ENCODE measurements at places on chromosomes 7 and 10.
A peak's percentile ranks its signal among the peaks of the same experiment; 100 is the strongest.

DNA sequence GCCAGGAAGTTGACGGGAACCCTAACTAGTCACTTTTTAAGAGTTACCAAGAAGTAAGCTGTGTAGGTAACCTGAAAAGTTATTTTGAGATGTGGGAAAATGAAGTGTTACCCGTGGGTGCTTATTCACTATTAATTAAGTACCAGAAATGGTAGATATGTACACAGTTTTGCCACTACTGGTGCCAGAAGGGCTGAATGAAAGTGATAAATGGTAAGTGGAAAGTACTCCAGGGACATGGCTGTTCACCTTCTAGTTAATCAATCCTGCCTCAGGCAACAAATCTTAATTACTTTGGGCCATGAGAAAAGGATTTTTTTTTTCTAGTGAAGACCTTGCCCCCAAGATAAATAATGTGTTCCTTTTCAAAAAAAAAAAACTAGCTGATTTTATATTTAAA, 15.8 kb downstream of the NET1 start:
- DNase-seq: no peak

- no peak for DNase-seq
Observed at GRCh38 chr10:14812271-14812670, 25.6 kb downstream of the CDNF start.

DNA sequence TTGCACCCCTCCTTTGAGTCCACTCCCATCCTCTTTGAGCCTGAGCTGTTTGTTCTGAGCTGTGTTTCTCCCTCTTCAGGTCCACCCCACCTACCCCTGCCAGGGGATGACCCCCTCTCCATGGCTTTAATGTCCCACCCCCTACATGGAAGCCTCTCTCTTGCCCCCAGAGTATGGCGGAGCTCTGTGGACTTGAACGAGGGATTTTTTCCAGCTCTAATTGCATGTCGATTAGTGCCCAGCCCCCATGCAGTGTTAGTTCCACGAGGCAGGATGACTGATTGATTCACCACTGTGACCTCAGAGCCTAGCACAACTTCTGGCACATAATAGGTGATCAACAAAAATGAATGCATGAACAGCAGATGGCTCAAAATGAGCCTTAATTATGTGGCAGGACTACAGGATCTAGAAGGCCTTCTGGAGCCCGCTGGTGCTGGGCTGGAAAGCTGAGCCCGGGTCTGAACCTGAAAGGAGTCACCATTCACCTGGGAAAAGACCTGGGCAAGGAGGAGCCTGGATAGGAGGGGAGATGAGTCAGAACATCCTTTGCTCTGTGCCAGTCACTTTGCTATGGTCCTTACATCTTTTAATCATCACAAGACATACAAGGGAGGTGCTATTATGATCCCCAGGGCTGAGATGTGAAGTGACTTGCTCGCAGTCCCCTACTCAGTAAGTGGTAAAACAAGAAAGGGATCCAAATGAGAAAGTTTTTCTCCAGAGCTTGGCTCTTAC, 17.1 kb upstream of the SLC18A2 start:
- no peak for DNase-seq

DNA sequence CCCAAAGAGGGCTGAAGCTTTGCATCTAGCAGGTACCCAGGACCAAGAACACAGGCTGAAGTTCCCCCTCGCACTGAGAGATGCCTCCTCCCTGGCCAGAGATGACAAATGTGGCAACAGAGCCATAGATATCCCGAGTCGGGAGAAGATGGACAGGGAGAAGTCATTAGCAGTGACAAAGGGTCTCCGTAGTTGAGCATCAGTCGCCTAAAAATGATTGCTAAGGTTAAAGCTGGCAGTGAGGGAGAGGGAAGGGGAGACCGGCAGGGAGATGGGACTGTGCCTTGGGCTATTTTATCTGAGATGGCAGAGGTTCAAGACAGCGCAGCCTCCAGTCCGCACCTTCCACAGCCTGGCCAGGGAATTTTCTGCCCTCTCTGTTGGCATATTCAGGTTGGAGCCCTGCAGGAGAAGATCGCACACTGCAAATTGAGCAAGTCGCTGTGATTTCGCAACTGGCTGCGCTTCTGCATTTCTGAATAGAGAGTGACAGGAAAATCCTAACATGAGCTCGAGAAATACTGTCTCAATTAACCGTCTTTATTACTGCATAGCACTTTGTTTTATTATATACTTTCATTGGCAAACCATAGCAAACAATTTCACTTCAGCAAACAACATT, 238.9 kb upstream of the GPR26 start:
- no peak for DNase-seq

DNA sequence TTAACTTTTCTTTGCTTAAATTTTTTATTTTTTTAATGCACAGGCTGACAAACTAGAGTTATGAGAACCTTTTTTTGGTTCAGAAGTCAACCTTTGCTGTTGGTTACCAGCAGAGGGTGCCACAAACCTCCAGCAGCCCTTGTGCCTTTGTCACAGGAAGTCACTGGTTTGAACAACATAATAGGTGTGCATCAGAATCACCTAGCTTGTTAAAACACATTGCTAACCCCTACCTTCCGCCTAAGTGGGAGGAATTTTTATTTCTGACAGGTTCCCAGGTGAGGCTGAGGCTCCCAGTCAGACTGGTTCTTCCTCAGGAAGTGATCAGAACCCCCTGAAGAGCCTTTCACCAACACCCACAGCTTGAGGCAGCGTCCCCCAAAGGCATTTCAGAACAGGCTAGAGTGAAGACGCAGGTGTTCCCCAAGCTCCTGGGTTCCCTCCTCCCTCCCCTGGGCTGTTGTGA, 22.6 kb upstream of the VDAC2 start:
- peak; percentile 30 for DNase-seq

DNA sequence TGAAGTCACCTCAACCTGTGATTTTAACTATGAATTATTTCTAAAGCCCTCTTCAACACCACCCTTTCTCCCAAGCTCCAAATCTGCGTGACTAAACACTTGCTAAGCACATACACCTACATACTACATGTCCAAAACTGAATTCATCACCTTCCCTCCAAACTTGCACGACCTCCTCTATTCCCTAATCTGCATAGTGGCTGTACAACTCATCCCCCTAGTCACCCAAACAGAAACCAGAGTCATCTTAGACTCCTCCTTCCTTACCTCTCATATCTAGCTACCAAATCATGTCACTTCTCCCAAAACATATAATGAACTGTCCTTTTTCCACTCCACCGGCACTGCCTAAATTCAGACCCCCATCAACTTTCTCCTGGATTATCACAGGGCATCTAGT, 16.2 kb downstream of the ARHGAP21 start:
- no peak for DNase-seq

- DNase-seq: no peak
Observed at GRCh38 chr7:129771201-129771927, 159.8 kb downstream of the NRF1 start.

DNA sequence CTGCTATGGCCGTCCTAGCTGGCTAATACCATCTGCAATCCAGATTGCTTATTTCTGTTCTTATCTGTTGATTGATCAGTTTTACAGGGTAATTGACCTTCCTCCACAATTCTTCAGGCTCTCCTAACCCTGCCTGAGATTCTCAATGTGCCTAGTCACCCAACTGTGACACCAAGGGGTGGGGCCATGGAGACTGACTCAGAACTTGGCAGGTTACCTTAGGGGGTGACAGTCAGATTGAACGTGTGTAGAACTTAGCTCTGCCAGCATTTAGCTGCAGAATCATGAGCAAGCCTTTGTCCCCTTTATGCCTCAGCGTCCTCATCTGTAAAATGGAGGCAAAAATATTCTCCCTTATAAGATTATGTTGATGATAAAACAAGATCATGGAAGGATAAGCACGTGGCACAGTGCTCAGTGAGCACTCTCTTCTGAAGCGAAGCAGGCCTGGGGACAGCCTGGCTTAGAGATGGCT, 19.1 kb upstream of the LEP start:
- DNase-seq: no peak

DNA sequence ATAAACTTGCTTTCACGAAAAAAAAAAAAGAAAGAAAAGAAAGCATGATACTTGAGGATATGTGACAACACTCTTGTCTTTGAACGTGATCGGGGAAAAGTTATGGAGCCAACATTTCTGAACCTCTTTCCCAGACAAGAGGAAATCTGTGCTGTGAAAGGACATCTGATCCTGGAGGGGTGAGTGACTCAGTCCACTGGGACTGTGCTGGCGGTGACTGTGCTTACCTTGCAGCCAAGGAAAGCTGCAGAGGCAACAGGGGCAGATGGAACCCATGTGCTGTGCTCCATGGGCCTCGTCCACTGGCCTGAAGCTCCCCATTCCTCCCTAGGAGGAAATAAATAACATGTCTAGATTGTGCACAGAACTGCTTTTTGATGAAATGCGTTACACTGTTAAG, 116.5 kb upstream of the RAB11FIP2 start:
- no peak for DNase-seq

DNA sequence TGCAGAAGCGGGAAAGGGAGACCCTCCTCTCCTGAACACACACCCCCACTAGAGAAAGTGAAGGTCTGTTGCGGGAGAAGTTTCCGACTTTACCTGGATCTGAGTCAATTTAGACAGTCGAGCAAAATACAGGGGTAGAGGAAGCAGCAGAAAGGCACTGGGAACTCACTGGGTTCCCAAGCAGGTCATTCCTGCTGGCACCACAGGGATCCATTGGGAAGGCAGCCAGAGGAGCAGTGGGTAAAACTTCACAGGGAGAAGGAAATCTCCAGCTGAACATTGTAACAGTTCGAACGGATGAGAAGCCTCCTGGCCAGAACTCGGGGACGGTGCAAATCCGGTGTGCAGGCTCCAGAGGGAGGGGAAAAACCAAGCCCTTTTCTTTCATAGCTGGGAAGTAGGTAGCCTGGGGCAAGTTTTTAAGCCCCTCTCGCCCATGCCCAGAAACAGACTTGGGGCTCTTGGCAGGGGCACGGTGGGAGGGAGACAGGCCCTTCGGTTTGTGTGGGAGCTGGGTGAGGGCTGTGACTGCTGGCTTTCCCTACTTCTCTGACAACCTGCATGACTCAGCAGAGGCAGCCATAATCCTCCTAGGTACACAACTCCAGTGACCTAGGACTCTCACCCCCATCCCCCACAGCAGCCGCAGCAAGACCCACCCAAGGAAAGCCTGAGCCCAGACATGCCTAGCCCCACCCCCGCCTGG, 51.9 kb downstream of the DDC start:
- DNase-seq: no peak

GRCh38 chr7:873367-874002, 2.9 kb upstream of the GET4 start:
- DNase-seq: peak; percentile 90

GRCh38 chr10:25678666-25679065, 255.4 kb upstream of the MYO3A start:
- DNase-seq: no peak

DNA sequence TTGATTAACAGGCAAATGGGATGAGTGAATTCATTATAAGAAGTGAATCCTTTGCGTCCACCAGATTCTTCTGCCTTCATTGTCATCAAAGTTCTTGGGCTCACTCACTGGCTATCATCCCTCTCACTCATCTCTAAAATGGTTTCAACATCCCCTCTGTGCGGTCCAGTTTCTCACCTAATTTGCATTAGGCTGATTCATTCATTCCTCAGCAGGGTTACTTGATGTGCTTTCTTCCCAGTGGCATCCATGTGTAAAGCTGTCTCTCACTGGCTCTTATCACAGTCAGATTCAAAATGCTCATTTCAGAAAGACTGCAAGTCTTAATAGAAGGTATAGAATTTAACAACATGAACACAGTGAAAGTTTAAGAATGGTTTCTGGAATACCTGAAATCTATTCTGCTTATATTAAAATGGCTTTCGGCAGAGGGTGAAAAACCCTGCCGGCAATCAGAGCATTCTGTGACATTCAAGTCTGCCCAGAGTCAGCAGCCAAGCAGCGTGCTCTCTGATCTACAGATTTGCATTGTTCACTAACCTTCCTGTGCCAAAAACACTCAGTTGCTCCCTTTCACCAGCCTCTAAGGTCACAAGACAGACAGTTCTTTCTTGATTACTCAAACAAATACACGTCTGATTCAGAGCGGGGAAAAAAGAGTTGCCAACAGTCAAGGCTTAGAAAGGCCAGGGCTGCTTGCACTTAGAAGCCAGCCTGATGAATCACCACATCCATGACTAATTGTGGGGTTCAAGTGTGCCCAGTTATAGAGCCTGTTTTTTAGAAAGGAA, 106.7 kb downstream of the TES start:
- no peak for DNase-seq

- DNase-seq: peak; percentile 74
Observed at GRCh38 chr7:106947244-106947728, 82.2 kb downstream of the PIK3CG start.

- no peak for DNase-seq
Observed at GRCh38 chr7:81769891-81770727, at the start of gene HGF. Gene HGF (minus strand): TSS chr7:81770047. CDS start chr7:81769971, 76 bp downstream.

- no peak for DNase-seq
Observed at GRCh38 chr10:107747851-107748250, 583.3 kb upstream of the SORCS1 start.

- DNase-seq: peak; percentile 10
Observed at GRCh38 chr10:58511765-58512490, 744 bp upstream of the BICC1 start.

DNA sequence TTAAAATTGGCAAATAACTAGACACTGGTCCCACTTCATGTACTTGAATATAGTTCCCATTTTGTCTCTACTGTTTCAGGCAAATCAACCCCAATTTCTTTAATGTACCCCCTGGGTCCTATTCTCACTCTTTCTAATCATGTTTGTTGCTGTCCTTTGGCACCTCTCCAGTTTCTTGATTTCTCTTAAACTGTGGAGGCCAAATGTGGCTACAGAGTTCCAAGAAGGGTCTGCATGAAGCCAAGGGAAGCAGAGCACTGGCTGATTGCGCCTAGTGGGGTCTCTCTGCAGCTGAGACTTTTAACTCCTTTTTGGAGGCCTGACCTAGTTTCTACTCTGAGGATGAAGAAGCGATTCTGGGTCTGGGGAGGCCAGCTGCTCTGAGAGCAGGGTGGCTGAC, 6.7 kb upstream of the ADAM12 start:
- no peak for DNase-seq

DNA sequence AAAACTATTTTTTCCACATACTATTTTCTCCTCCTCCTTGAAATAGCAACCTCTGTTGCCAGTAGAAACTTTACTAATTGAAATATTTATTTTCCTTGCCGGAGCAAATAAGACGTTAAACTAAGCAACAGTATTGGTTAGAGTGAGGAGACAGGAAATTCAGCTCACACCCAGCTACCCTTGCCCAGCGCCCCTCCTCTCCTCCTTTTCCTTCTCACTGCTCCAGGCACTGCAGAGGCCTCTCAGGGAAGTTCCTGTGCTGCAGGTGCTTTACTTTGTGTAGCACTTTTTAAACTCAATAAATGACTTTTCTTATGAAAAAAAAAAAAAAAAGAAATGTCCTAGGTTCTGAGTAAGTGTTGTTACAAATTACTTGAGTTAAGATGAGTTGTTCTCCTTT, 134.0 kb downstream of the SEMA3E start:
- DNase-seq: no peak

GRCh38 chr10:88642209-88642608, 22.0 kb upstream of the LIPF start:
- DNase-seq: no peak

- DNase-seq: peak; percentile 59
Observed at GRCh38 chr7:144513334-144513733, 109.8 kb upstream of the NOBOX start.

DNA sequence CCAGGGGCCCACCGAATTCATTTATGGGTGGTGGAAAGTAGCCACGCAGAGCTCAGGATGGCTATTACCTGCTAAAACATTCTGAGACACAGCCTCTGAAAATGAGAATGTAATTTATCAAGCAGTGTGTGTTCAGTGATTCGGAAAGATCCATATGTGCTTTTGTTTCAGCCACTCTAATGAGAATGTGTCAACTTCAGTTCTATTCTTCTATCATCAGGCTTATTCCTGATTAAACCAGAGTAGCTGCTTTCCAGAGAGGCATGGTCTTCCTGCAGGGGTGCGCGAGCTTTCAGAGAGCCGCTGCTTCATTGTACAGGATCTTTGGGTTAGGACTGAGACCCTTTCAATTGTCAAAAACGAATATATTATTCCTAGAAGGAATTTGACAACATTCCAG, 167.6 kb downstream of the OTUD1 start:
- no peak for DNase-seq

All from NCI-H2081 (cell line).